HTR-8/SVneo (cell line): ENCODE measurements at places on chromosomes 16 and 17.
A peak's percentile ranks its signal among the peaks of the same experiment; 100 is the strongest.

DNA sequence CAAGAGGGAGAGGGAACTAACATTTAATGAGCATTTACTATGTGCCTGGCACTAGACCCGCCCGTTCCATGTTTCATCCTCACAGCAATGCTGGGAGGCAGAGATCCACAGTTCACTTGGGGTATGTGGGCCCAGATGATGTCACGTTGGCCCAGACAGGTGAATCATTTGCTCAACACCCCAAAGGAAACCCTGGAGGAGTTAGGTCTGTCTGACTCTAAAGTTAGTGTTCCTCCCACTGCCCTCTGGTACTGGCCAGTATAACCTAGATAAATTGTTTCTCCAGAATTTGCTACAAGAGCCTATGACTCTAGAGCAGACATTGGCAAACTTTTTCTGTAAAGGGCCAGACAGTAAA, 164.6 kb downstream of the VPS53 start:
- no peak for DNase-seq

DNA sequence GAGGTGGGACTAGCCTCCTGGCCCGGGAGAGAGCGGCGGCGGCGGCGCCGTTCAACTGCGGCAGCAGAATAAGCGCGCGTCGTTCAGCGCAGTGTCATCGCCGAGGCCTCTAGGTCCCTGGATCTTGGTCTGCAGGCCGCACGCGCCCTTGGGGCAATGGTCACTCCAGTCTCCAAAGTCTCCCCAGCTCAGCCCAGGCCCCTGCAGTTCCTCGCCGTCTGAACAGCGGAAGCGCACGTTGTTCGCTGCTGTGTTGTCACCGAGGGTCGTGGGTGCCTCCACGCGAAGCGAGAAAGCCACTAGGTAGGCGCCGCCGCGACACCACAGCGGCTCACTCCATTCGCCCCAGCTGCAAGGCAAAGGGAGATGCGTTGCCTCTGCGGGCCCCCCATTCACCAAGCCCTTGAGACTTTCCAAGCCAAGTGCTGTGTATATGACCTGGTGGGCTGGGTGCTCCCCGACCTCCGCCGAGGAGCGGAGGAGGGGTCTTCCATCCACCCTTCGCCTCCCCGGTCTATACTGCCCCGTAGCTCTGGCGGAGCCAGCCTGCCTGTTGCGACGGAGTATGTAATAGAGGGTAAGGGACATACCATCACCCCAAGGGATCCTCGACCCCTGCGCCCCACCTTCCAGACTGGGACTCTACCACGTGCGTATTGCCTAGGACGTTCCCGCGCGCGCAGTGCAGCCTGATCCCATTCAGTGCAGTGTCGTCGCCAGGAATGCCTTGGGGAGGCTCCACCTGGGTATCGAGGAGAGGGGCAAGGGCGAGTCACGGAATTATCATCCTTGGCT, 656 bp downstream of the VMO1 start:
- DNase-seq: no peak

DNA sequence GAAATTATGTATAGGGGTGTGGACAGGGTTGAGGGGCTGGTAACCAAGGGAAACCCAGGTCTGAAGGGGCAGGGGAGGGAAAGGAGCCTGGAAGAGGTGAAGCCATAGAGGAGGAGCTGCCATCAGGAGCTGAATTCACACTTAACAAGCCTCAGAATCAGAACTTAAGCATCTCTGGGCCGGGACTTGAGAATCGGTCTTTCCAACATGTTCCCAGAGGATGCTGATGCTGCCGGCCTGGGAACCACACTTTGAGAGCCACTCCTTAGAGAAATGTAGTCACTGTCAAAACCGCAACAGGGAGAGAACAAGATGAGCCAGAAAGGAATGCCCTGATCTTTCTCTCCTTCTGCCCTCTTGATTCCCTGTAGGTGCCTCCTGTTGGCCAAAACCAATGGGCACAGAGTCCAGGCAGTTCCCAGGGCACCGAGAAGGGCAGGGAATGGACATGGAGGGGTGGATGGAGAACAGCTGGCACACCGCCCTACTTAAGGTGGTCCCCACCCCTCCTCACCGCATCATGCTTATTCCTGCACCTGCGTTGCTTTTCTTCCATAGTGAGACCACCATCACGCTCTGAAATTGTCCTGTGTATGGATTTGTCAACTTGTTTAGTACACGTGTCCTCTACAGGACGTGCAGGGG, 88.5 kb downstream of the GSG1L start:
- no peak for DNase-seq

DNA sequence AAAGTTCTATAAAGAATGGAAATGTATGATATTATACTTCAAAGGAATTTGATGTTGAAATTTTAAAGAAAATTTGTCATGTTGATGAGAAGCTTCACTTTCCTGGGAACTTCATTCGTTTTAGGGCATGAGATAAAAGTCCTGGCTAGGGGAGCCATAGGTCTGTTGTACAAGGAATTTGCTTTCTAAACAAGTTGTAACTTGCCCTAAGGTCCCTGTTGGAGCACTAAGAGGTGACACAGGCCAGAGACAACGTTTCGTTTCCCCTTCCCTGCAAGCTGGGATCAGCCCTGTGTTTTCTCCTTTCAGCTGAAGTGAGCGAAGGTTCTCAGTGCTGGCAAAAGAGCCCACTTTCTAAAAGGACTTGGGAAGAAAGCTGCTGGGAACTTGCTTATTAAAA, 16.6 kb downstream of the PLD6 start:
- DNase-seq: no peak

- no peak for DNase-seq
These were observed 716.3 kb downstream of the MAF start for GRCh38 chr16:78884204-78884603.

- no peak for DNase-seq
These were observed 868 bp downstream of the FAM20A start for GRCh38 chr17:68600067-68600930.

DNA sequence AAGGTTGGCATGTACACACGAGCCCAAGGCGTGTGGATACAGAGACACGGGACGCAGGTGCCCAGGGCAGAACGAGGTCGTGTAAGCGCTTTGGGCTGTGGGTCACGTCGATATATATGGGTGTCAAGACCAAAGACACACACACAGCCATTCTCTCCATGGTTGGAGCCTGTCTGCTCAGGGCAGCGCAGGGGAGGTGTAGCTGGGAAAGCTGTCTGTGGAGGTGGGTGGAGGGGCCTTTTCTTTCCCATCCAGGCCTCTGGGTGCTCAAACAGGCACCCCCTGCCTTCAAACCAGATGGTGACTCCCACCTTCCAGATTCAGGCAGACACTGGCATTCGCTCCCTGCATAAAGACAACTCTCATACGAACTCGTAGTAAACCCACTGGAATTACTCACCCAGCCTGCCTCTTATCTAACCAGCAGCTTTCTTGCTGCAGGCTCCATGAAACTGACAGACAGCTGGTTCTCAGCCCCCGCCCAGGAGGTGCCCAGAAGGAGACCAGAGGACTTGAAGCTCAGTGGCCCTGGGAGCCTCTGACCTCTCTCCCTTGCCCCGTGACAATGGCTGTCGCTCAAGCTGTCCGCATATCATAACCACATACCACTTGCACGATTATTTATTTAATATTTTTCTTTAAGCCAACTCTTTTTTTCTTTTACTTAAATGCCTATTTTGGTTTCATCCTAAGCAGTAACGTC, 237.1 kb downstream of the KATNIP start:
- no peak for DNase-seq

DNA sequence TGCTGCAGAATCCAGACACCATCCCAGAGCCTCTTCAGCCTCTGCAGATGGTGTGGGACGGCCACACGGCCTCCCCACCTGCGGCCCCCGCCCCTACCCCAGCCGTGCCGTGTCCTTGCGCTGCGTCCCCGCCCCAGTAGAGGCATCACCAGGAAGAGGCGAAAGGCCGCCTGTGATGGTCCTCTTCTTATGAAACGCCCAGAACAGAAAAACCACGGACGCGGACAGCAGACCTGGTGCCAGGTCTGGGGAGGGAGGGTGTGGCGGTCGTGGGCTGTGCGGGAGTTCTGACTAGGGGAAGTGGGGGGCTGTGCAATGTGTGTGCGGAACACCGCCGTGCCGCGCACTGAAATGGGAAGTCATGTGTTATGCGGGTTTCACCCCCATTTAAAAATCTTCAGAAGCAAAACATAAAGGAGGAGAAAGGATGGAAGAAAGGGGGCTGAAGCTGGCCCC, 25.5 kb downstream of the ACSF3 start:
- no peak for DNase-seq

DNA sequence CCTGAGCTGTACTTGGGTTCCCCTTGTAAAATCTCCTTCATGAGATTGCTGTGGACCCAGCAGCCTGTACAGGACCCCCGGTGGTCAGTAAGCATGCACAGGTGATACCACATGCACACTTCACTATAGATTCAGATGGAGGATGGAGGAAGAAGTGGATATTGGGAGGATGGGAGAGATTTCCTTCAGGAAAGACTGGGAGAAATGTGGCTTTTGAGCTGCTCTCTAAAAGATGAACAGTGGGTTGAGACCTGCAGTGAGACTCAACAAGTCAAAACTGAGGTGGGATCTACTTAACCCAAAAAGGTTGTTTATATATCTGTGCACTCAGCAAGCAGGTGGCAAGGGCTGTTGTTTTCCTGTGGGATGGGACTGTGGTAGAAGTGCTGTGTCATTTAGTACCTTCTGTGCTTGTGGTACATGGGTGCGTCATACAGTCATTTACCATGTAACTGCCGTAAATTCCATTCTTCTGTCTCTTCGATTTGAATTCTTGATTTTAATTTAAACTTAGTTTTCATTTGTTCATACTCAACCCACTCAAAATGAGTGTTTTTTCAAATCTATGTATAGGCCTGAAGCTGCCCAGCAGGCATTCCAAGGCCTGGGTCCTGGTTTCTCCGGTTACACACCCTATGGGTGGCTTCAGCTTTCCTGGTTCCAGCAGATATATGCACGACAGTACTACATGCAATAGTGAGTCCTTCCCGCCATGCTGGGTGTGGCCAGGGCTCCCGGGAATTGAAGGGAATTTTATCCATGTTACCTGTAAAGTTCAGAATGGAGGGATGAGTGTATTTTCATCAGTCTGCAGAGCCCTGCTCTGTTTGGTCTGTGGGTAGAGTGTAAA, 6.9 kb downstream of the HERPUD1 start:
- DNase-seq: no peak

DNA sequence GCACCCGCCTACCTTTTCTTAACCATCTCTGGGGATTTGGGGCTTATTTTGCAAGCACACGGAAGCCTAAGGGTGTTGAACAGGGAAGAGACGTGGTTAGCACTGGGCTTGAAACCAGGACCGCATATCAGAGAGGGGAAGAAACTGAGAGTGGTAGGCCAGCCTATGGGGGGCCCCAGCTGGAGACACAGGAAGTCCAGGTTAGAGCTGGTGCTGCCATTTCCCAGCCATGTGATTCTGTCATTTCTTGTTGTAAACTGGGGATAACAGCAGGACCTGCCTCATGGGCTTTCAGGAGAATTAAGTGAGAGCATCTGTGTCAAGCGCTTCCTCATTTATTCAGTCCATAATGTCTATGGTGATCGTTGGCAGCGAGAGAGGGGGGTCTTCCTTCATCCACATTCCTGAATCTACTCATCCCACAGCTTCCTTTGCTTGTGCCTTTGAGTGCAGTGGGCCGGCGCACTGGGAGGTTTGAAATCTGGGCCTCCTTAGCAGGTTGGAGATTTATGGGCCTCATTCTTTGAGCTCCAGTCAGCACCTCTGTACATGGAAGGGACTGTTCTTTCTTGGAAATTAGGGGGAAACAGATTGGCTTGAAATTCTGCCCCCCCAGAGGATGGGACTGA, 20.1 kb downstream of the NKD1 start:
- DNase-seq: no peak

DNA sequence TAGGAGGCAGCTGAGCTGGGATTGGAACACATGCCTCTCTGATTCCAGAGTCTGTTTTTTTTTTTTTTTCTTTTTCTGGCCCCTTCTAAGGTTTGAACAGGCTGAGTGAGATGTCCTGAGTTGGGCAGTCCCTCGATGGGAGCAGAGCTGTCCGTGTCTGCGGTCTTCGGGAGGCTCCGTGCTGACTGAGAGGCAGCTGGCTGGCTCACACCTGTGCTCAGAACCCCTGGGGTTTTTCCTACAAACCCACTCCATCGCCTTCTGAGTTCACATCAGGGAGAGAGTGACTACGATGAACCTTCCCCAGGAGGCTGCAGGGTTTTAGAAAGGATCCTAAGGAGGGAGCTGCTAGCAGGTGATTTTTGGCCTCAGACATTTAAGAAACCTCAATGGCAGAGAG, 92.5 kb downstream of the IRF8 start:
- no peak for DNase-seq

- no peak for DNase-seq
These were observed 1.2 kb downstream of the CBX4 start for GRCh38 chr17:79837888-79838521.

- DNase-seq: no peak
These were observed 480 bp upstream of the PROCA1 start for GRCh38 chr17:28712032-28712704.

DNA sequence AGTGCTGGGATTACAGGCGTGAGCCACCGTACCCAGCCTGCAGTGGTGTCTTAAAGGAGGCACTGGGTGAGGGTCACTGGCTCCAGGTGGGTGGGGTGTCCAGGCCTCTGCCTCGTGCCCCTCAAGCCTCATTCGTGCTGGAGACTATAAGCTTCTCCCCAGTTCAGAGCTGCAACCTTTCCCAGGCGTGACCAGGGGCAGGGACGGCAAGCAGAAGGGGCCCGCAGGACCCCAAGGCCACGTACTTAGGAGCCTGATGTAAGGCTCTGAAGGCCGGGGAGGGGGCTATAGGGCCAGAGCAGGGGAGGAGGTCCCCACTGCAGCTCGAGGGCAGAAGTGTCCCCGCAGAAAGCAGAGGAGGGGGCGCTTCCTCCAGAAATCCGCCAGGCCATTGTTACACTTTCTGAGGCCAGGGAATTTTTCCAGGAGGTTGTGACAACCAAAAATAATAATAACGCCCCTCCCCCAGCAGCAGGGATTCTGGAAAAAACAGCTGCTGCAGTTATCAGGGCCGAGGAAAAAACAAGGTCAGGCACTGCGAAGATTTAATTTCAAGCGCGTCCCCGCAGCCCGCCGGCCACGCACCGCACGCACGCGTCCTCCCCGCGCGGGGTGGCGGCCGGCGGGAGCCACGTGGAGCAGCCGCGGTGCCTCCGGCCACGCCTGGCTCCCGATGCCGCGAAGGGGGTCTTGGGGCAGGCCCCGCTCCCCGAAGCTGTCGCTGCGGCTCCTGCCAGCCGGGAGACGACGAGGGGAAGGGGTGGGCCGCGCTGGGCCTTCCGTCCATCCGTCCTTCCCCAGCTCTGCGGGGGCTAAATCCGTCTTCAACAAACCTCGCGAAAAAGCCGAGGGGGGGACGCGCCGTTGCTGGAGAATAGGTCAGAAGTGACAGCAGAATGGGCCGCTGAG, 45.8 kb upstream of the SLC38A10 start:
- no peak for DNase-seq

GRCh38 chr17:29215717-29216116, 30.9 kb upstream of the CRYBA1 start:
- DNase-seq: no peak

DNA sequence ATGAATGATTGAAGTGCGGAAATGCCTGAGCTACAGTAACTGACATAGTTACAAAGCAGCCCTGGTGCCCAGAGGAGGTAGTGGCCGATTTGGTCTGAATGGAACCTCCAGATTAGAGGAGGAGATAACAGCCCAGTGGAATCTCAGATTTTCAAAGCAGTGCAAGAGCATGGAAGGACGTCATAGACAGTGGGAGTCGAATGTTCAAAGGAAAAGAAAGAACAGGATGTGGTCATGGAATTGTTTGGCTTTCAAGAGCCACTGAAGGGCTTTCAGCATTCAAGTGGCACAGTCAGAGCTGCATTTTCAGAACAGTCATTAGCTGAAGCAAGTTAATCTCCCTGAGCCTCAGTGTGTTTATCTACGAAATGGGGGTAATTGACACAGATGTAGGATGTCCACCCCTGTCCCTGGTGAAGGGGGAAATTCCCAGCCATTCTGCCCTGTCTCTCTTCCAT, 104.6 kb upstream of the CACNG3 start:
- no peak for DNase-seq

- peak; percentile 19 for DNase-seq
These were observed 80.8 kb upstream of the TRAP1 start for GRCh38 chr16:3797904-3798811.
